ENCODE measurements at places on chromosomes 3 and 15.
A peak's percentile ranks its signal among the peaks of the same experiment; 100 is the strongest.

DNA sequence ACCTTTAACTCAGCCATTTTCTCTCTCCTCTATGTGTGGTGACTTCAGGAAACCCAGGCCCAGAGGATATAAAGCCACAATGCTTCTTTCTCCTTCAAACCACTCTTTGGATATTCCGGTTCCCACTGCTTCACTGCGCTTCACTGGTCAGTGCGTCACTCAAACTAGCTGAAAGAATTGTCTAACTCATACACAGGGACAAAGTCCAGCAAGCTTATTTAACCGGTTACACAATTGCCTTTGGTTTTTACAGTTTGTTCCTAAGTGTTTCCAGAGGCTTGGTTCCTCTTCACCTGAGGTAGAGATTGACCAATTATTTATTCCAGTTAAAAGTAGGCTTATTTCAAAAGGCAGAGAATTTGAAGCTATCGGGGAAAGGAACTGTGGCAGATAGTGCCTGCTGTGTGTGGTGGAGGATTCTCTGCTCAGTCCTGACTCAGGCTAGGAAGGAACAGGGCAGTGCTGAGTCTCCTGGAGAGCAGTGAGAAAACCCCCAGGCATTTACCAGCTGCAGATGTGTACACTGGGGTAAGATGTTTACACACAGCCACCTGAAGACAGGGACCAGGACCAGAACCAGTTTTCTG is at the start of gene HGD:
TSS of gene HGD (minus strand) at position 145 of the 587 bp plus-strand sequence. CDS start at position 17, 128 bp downstream.
- no peak for DNase-seq

- no peak for DNase-seq
Observed at GRCh38 chr15:81069909-81070308, 64.2 kb upstream of the CFAP161 start.

DNA sequence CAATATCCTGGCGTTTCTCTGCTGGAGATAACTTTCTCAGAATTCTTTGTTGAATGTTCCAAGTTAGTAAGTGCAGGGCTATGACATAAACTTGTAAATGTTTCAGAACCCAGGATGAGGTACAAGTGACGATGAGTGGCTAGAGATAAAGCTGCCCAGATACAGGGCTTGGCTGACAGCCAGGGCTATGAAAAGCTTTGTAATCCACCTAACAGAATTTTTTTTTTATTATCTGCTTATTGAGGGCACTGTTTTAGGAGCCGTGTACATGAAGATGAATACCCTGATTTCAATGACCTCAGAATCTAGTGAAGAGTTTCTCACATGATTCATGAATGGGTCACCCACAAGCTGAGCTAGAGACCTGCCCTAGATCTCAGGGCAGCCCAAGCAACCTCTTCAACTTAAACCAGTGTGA is 431.4 kb downstream of the DIPK2A start:
- no peak for DNase-seq

DNA sequence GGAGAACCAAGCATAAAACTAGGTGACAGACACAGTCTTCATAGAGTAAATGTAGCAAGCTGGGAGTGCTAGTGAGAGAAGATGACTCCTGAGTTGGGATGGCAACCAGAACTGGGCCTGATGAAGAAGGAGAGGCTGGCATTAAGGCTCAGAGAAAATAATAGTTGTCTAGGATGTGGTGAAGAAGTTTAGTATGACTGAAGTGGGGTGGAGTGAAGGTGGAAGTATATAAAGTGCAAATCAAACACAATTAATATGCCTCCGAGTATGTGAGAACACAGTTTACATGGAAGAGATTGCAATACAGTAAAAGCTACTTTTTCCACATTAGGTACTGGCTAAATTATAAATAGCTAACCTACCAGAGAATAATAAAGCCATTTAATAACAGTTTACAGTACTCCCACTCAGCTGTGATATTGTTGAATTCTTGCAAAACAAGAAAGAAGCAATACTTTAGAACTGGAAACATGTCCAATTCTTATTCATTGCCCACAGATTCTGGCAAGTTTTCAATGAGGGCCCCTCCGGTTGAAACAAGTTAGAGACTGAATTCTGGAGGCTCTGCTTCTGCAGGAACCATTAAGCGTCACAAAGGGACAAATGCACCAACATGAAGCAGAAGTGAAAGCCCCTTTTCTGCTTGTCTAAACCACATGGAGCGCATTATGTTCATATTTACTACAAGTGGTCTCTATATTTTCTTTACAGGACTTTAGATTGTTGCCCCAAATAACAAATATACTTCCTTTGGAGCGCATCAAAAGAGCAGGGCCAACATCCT is 243.7 kb downstream of the SLC9A9 start:
- no peak for DNase-seq

DNA sequence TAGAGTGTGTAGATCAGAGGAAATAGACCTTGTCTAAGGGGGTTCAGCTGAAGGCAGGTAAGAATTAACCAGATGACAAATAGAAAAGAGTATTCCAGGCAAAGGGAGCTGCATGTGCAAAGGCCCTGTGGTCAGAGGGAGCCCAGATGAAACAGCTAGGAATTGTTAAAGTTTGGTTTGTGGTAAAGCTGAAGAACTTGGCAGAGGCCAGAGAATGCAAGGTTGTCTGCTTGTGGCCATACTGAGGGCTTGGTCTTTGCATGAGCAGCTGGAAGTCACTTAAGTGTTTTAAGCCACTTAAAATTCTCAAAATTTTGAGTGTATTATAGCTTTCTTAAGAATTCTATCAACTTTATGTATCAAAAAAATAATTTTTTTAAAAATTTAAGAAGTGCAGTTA is 116.5 kb downstream of the NEK10 start:
- no peak for DNase-seq

GRCh38 chr15:70147778-70148177 is 50.1 kb upstream of the TLE3 start:
- DNase-seq: no peak

- no peak for DNase-seq
Observed at GRCh38 chr3:95815828-95816227, 998.6 kb upstream of the EPHA6 start.

DNA sequence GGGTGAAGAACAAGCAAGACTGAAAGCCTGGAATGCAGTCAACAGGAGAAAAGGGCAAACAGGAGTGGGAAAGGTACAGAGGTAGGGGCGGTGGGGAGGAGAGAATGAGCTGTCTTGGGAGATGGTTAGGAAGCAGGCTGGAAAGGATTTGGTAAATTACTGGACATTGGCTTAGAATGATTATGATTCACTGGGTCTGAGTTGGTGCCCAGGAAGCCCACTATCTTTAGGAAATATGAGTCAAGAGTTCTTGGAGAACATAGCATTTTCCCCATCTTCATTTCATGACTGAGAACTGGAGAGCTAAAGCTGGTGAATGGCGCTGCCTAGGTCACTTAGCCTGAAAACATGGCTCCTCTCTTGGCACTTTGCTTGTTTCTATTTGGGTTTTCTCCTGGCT is 74.7 kb upstream of the C3orf80 start:
- no peak for DNase-seq

DNA sequence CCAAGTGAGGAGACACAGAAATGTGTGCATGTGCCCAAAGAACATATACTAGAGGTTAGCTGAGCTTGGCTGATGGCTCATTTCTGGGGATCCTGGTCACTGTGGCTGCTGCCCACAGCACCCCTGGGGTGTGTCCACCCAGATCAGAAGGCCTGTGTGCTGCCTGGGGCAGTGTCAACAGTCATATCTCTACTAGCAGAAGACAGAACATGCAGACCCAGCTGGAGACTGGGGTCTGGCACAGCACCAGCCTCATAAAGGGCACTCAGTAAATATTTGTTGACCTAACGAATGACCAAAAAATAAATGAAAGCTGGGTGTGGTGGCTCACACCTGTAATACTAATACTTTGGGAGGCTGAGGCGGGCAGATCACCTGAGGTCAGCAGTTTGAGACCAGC is 16.4 kb downstream of the CHRNA3 start:
- DNase-seq: no peak

- DNase-seq: no peak
Observed at GRCh38 chr15:67150023-67150860, 84.8 kb downstream of the SMAD3 start.

DNA sequence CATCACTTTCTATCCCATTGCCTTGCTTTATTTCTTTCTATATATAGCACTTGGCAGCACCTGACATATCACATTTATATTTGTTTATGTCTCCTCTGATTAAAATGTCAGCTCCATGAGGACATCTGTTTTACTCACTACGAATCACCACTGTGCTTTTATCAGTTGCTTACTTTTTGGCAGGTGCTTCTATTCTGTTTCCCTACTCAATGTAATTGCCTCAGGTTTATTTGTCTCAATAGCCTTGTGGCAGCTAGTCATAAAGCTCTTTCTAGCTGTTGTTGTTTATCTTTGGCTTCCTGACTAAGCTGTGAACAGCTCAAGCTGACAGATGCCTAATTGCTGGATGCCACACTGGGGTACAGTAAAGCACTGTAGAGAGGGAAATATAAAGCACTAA is 85.5 kb downstream of the VPS13C start:
- no peak for DNase-seq

GRCh38 chr3:10419637-10420232 is 85.7 kb downstream of the ATP2B2 start:
- DNase-seq: no peak

GRCh38 chr15:41340189-41340695 is 7.6 kb downstream of the NUSAP1 start:
- DNase-seq: no peak

DNA sequence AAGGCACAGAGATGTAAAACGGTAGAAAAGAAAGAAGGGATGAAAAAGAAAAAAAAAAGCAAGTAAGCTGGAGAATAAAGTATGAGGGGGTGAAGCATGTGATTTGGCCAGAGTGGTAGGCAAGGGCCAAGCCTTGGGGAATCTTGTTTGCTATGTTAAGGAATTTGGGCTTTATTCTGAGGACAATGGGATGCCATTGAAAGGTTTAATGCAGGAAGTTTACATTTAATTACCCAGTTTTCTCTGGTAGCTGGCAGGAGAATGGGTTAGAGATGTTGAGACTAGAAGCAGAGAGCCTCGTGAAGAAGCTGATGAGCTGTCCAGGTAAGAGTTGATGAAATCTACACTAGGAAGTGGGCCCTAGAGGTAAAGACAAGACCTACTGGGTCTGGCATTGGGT is 455.9 kb downstream of the PDCD6IP start:
- DNase-seq: no peak

GRCh38 chr3:53170325-53171063 is 9.5 kb downstream of the PRKCD start:
- DNase-seq: no peak

DNA sequence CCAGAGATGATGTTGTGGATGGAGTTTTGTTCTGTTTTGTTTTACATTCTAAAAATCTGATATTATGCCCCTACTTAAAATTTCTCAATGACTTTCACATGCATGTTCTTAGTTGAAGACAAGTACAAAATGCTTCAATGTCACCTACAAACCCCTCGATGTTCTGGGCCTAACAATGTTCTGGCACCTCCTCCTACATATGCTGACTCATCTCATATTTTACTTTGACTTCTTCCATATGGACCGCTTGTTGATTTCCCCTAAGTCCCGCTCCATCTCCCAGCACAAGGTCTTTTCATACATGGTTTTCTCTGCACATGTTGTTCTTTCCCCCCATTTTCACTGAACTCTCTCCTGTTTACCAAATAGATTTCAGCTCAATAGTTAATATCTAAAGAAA is 441.4 kb downstream of the CNTN6 start:
- no peak for DNase-seq

- DNase-seq: no peak
Observed at GRCh38 chr3:94083261-94083660, 20.4 kb downstream of the NSUN3 start.

GRCh38 chr15:68277131-68277602 is 378 bp upstream of the FEM1B start:
- DNase-seq: peak; percentile 78

- no peak for DNase-seq
Observed at GRCh38 chr15:41945221-41945620, 27.1 kb downstream of the EHD4 start.

- DNase-seq: no peak
Observed at GRCh38 chr3:172777901-172778300, 27.4 kb downstream of the ECT2 start.

GRCh38 chr3:175297216-175297615 is 438.1 kb downstream of the NAALADL2 start:
- DNase-seq: peak; percentile 4

Measured in skin of body (tissue), 3 donors.